ENCODE measurements at places on chromosomes 4 and X.

- DNase-seq = no peak
Observed at GRCh38 chr4:47442980-47443379, 20.5 kb downstream of the COMMD8 start.

DNA sequence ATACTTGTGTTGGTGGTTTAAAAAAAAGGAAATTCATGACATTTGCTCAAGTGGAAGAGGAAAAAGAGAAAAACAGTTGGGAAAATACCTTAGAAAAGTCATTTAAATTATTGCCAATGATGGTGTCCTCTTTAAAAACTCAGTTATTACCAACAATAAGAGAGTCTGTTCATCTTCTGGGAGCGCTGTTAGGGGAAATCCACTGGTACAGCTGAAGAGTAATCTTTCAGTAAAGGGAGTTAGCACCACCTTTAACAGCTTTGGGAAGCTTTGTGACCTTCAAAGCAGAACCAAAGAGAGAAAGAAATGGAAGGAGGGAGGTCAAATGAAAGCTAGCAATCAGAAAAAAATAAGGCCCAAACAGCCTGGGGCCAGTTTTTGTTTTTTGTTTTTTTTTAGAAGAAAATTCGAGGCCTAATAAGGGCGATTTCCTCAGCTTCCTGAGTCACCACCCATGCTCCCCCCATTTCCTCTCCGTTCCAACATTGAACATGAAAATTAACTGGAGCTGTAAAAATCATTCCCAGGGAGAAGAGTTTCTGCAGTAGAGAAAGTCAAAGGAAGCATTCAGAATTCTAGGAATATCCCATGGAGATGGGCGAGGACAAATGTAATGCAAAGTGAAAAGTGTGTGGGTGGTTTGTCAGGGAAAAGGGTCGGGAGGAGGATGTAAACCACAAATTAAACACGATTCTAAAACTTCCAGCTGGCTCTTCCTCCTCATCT lies 115.1 kb downstream of the SH3KBP1 start:
- no peak for DNase-seq

DNA sequence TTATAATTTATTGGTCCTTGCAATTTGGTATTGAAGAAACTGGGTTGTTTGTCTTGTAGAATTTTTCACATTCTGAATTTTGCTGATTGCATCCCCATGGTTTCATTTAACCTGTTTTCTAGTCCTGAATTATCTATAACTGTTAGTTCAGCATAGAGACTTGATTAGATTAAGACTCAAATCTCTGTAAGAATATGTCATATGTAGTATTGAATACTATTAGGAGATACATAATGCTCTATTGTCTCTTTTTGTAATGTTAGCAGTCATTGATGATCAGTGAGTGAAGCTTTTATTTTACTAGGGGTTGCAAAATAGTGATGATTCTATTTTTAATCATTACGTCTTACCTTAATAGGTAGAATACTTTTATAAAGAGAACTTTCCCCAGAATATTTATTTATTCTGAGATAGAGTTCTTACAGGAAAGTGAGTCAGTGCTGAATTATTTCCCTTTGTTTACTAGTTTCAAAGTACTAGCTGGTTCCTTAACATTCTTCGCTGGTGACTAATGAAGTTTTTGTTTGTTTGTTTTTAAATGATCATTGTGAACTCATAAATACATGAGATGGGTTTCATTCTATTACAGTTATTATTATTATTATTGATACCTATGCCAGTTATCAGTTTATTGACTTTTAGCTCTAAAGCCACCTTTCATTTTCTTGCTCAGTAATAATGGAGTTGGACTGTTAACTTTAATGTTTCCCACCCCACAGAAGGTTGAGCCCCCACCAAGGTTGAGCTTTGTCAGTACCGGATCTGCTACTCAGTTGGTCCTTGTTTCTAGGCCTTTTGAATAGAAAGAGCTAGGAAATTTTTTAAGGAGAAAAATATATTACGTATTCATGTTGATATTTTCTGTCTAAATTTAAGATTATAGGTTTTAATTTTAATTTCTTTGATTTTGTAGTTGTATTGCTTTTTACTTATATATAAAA lies 102.3 kb downstream of the LARP1B start:
- DNase-seq = no peak

DNA sequence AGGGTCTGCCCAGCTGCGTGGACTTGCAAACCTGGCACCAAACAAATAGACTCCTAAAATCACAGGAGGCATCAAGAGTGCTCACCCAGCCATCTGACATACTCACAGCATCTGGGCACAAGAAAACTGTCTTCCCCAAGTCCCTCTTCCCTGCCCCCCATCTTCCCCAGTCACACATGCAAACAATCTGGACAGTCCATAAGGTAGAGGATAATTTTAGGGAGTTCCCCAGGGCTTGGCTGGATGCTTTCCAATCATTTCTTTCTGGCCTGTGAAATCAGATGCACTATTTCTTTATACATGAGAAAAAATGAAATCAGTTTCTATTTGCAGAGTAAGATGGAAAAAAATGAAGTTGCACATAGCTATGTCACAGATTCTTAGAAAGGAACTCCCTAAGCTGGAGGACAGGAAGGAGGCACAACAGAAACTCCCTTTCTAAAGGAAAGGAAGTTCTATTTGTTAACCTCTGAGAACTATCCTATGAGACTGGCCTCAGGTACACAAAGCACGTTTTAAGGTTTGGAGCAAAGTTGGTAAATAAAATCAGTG lies 342.3 kb downstream of the HNRNPD start:
- DNase-seq = no peak

- DNase-seq = peak; percentile 12
Observed at GRCh38 chr4:163554870-163555465, 60.5 kb downstream of the TMA16 start.

GRCh38 chr4:27062256-27062655 lies 201.6 kb downstream of the STIM2 start:
- no peak for DNase-seq

DNA sequence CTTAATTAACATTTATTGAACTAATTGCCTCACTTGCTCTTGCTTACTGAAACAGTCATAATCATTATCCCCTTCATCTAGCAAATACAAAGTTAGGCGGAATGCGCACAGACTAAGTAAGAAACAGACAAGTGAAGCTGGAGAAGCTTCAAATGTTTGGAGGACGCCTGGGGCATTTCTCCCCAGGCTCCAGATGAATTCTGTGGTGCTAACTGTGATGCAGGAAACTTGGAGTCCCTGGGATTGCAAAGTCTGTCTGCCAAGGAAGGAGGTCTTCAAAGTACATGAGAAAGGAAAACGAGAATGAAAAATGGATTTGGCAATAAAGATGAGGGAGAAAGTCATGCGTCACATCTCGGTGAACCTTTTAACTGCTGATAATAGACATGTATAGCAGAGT lies 23.6 kb upstream of the MFAP3L start:
- DNase-seq = no peak

DNA sequence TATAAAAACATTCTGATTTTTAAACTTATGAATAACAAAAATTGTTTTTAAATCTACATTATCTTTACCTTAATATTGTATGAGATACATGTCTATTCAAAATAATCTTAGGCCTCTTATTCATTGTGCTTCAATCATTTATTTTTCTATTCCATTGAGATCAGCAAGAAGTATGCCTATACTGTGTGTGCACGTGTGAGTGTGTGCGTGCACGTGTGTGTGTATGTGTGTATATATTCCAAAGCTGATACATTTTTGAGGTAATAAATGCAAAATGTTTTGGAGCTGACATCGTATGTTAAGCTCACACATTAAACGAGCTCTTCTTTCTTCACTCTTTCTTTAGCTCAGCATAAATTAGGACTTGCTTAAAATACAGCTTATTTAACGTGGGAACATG lies 1701.2 kb upstream of the PCDH10 start:
- DNase-seq = no peak

GRCh38 chr4:81030981-81031791 lies 678 bp downstream of the BMP3 start:
- DNase-seq = no peak

DNA sequence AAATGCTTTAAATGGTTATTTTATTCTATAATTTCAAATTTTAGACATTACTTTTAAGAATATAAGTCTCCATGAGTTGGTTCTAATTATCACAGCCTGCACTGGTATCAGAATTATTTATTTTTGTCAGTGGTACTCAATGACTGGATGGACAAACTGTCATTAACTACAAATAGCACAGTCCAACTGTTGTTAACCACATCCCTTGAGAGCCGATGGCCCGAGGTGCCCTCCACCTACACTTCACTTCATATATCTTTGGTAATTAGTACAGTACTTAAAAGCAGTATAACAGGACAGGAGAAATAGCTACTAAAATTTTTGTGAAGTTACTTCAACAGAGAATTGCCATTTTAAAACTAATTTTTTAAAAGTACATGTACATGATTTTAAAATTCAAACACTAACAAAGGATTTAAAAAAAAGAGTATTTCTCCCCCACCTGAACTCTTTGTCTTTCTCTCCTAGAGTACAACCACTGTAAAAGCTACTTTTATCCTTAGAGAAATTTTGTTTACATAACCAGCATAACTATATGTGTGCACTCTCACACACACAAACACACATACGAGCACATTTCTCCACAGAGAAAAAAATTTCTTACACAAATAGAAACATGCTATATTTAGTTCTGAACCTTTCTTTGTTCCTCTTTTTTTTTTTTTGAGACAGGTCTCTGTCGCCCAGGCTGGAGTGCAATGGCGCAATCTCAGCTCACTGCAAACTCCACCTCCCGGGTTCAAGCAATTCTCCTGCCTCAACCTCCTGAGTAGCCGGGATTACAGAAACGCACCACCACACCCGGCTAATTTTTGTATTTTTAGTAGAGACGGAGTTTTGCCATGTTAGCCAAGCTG lies 6.5 kb downstream of the TIFA start:
- no peak for DNase-seq

GRCh38 chrX:118577041-118577440 lies 81.4 kb downstream of the DOCK11 start:
- no peak for DNase-seq

- no peak for DNase-seq
Observed at GRCh38 chr4:40405193-40405592, 70.1 kb downstream of the CHRNA9 start.

GRCh38 chr4:75658876-75659275 lies 14.3 kb downstream of the G3BP2 start:
- DNase-seq = no peak

GRCh38 chrX:136616987-136617685 lies 30.8 kb upstream of the CD40LG start:
- DNase-seq = no peak

DNA sequence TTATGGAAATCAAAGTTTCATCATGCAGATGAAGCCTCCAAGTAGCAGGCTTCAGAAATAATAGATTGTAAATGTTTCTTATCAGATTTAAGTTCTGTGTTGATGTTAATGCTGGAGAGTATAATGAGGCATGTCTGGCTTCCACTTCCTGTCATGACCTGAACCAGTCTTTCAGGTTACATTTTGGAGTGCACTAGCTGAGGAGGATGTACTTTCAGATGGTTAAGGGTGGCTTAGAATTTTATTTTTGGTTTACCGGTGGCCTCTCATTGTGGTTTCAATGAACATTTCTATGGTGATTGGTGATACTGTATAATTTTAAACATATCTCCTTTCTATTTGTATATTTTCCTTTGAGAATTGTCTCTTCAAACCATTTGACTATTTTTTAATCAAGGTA lies 890.4 kb downstream of the SH3BGRL start:
- no peak for DNase-seq

DNA sequence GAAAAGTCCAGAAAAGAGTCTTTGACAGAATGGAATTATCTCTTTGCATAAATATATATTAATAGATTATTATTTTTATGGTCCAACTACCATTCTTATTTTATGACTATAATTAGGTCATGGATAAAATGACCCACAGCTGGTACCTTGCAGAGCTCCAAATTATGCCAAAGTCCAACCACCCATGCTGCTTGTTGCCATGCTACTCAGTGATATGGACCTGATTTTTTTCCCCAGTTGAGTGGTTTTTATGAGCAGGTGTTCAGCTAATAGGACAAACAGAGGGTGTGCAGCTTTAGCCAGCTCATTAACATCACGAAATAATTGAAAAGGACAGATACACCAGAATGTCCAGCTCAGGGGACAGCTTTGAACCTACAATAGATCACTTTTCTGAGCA lies 9.7 kb downstream of the HOPX start:
- DNase-seq = no peak

GRCh38 chr4:144658903-144659302 lies 12.9 kb downstream of the HHIP start:
- DNase-seq = no peak

GRCh38 chrX:135327299-135327698 lies 18.0 kb downstream of the ETDC start:
- DNase-seq = no peak

DNA sequence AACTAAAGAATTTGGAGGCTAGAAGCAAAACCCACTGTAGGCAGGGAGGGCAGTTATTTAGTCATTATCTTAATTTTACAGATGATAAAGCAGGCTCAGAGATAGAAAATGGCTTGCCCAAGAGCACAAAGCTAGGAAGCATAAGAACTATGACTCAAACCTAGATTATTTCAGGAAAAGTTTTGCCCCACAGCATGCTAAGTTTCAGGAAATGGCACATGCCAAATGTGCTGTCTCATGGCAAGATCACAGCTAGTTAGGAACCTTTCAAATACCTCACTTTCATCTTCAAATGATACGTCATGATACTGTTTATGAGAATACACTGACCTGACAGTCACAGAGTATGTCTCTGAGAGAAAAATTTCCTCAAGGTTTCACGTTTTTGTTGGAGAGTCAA lies 78.5 kb upstream of the SPANXC start:
- no peak for DNase-seq

- DNase-seq = no peak
Observed at GRCh38 chr4:125849869-125850268, 535.1 kb downstream of the FAT4 start.

GRCh38 chr4:113394108-113394729 lies 344.8 kb downstream of the ANK2 start:
- DNase-seq = no peak

DNA sequence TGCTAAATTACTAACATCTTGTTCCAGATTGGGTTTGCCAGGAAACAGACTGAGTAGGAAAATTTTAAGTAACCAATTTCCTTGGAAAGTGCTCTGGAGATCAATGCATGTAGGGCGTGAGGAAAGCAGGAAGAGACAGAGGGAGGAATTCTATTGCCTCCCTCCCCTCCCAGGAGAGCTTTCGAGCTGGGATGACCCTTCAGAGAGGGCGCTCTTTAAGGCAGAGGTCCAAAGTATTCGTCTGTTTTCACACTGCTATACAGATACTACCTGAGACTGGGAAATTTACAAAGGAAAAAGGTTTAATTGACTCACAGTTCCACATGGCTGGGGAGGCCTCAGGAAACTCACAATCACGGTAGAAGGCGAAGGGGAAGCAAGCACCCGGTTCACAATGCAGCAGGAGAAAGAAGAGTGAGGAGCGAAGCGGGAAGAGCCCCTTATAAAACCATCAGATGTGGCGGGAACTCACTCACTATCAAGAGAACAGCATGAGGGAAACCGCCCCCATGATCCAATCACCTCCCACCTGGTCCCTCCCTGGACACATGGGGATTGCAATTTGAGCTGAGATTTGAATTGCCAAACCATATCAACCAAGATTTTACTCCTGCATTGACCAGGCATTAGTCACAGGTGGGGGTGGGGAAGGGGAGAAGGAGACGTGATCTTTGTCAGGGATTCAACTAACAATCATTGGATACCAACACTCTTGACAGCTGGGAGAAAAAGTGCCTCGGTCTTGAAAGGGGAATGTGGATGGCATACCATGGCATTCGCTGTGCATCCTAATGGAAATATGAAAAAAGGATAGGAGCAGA lies 63.8 kb downstream of the SLITRK2 start:
- DNase-seq = no peak

- DNase-seq = no peak
Observed at GRCh38 chr4:82216219-82216618, 157.6 kb downstream of the HNRNPD start.
